ENCODE measurements at places on chromosomes 6 and 20.

DNA sequence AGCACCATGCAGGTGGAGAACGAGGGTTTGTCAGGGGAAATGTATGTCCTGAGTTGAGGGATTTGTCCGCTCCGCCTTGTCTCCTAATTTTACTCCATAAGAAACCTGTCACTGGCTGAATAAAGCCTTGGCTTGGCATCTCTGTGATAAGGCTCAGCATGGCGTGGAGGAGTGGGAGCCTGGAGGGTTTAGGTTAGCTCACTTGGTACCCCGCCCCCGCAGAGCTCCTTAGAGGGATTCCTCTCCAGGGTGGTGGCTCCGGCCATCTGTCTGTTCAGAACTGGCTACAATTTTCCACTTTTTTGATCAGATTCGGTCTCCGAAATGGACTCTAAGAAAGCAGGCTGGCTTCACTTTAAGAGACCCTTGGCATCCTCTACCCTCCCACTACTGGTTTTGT is 192.2 kb upstream of the SYNDIG1 start:
- DNase-seq: no peak

- DNase-seq: peak; percentile 13
These were observed 212.4 kb downstream of the GRIK2 start for GRCh38 chr6:101605874-101606273.

DNA sequence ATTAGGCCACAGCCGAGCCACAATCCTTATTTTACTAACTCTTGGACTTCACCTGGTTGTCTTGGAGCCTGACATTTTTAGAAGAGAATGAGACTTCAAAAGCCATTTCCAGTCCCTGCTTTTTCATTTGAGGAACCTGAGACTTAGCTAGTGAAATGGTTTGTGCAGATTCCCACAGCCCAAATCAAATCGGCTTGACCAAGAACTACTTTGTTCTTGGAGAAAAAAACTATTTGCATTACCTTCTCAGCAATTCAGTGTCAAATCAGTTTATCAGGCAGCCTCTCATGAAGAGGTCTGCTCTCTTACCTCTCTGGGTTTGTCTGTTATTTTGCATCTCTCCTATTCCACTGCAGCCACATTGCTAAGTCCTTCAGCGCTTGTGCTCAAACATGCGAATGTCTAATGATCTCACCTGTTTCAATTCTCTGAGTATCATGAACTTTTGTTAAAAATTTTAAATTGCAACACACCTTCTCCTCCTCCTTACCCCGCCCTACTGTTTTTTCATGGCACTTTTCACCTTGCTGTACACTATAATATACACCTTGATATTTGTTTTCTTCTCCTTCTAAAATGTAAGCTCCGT is 573 bp upstream of the IFNGR1 start:
- DNase-seq: no peak

DNA sequence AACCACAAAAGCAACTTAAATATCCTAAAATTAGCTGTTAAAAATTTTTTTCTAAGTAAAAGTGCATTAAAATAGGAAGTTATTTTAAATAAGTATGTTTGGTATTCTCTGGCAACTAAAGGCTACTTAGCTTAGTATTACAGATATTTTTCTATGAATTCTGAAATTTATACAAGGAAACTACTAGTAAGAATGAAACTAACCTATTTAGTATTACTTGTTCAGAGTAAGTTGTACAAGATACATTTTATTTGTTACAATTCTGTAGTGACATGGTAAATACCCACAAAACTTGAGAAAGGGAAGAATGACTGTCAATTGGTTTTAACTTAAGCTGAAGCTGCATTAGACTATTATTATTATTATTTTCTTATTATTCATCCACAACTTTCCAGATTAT is 6.5 kb downstream of the PHIP start:
- no peak for DNase-seq

DNA sequence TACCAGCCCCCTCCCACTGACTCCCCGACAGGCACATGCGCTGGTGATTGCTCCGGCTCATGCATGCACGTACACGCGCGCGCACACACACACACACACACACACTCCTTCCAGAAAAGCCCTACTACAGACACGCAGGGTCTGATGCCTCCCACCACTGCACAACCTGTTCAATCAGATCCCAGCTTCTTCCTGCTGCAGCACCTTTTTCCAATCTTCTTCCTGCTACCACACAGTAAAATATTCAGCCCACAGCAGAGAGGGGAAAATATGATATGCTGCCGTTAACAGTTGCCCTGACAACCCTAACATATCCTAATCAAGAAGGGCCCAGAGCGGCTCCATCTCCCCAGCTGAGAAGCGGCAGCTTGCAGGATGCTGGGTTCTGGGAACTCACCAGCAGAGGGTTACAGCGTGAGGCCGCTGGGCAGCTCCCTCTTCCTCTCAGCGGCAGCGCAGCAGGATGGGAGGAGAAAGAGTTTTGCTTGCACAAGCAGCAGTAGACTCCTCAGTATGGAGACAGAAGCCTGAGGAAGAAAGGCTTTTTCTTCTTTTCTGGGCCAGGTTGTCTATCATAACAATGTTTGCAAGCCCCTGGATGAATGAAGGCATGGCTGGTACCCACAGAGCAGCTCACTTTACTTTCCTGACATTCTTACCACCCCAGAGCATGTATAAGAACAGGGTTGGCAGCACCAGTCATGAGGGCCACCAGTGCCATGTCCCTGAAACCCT is 23.9 kb downstream of the MAP7 start:
- DNase-seq: peak; percentile 62

DNA sequence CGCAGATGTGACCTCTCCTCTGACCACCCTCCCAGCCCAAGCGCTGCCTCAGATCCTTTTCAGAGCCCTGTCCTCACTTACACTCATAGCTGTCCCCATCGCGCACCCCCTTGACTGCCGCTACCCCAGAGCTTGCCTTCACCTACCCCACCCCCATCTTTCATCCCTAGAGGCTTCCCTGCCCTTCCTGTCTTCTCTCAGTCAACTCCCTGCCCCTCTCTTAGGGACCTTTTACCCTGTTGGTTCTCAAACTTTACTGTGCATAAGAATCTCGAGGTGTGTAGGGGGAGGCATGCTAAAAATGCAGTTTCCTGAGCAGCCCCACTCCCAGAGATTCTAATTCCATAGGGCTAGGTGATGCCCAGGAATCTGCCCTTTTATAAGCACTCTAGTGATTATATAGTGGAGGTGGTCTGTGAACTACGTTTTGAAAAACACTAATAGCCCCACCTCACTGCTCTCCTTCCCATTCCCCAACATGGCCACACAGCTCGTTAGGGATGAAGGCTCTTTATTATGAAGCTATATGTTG is 725 bp downstream of the TM9SF4 start:
- DNase-seq: no peak

DNA sequence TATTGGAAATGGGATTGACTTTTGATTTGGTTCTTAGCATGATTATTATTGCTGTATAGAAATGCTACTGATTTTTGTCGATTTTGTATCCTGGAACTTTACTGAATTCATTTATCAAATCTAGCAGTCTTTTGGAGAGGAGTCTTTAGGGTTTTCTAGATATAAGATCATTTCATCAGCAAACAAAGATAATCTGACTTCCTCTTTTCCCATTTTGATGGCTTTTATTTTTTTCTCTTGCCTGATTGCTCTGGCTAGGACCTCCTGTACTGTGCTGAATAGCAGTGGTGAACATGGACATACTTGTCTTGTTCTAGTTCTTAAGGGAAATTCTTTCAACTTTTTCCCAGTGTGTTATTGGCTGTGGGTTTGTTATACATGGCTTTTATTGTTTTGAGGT is 64.6 kb downstream of the ZC2HC1B start:
- DNase-seq: no peak

- no peak for DNase-seq
These were observed 125.0 kb upstream of the LGSN start for GRCh38 chr6:63444768-63445167.

GRCh38 chr6:12333128-12333527 is 43.0 kb downstream of the EDN1 start:
- no peak for DNase-seq

DNA sequence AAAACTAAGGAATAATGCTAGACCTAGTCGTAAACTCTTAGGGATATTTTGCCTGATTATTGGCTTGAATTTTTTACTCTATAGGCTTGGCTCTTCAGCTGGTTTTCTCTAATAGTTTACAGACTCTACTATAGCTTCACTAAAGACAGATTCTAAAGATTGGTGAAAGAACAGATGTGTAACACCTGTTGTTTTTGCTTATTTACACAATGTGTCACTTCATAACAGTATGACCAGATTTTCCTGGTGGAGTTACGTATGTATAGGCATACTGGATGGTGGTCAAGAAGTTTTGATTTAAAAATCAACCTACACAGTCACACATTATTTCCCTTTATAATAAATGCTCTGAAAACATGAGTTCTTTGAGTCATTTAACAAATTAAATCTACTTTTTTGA is 4.8 kb downstream of the COL19A1 start:
- DNase-seq: no peak

- DNase-seq: no peak
These were observed 67.0 kb upstream of the PDE7B start for GRCh38 chr6:135784507-135784906.
